ENCODE measurements at places on chromosomes 3 and 15.

- no peak for DNase-seq
These were observed 36.1 kb upstream of the CA12 start for GRCh38 chr15:63417721-63418120.

DNA sequence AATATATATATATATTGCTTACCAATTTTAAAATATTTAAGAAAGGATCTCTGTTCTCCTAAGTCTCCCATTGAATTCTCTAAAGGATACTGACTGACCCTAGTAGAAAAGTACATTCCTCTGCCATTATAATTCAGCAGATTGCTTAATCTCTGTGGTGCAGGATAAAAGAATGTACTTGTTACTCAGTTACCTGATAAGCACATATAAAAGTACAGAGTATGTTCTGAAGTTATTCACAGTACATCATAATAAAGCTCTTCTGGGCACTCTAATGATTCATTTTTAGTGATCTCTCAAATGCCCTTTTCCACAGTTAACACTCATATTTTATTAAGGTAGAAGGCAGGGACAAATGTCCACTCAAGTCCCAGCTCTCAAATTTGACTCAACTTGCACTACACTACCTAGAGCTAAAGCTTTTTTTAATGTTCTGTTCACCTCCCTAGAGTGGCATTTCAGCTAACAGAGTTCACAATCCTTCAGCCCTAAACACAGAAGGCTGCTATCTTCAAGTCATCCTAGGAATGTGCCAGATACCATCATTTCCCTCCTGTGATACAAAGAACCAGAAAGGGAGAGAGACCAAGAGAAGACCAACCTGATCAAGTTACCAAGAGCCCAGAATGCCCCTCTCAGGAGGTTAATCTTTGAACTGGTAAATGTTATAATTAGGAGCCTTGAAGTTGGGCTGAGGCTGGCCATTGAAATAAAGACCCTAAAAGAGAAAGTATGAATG is 53.3 kb downstream of the MEIS2 start:
- DNase-seq, result no peak

DNA sequence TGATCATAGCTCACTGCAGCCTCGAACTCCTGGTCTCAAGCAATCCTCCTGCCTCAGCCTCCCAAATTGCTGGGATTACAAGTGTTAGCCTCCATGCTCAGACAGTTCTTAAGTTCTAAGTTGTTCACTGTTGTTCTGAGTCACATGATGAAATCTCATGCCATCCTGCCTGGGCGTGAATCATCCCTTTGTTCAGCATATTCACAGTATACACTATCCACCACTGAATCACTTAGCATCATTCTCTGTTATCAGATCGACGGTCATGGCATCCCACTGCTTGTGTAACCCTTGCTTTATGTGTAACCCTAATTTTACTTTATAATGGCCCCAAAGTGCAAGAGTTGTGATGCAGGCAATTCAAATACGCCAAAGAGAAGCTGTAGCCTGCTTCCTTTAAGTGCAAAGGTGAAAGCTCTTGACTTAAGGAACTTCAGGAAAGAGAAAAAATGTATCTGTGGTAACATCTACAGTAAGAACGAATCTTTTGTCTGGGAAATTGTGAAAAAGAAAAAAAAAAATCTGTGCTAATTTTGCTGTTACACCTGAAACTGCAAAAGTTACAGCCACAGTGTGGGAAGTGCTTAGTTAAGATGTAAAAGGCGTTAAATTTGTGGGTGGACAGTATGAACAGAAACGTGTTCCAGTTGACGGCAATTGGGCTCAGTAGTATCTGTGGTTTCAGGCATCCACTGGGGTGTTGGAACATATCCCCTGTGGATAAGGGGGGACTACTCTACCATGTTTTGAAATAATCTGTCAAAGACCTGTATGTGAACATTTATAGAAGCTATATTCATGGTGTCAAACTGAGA is 80.6 kb downstream of the PCOLCE2 start:
- no peak for DNase-seq

- no peak for DNase-seq
These were observed 131.0 kb upstream of the NR2E3 start for GRCh38 chr15:71679223-71679792.

DNA sequence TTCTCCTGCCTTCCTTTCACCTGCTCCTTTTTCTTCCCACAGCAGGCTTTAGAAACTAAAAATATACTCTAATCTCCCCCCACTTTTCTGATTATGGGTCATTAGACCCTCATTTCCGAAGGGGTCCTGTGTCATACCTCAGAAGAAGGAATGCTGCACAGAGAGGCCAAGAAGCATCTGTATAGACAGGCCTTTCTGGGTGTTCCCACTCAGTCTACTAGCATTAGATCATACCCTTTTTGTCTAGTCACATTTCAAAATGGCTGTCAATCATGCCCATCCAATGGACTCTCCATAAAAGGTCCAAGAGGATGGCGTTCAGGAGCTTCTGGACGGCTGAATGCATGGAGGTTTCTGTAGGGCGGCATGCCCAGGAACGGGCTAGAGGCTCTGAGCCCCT is 192.2 kb downstream of the SUCLG2 start:
- DNase-seq, result no peak
